ENCODE measurements at places on chromosomes 13 and 19. TPM values are rescaled to one million over a fixed set of nuclear protein-coding genes. Genes with fewer than 3 reads are reported as not detected.

Gene KEAP1
- total RNA-seq = 86.3 TPM

Gene ZNF738
- total RNA-seq = 2.7 TPM

Gene NRTN
- not detected for total RNA-seq

Gene LGI4
- total RNA-seq = 0.05 TPM

Gene ZIC2
- not detected for total RNA-seq

Gene IZUMO4
- 1.3 TPM for total RNA-seq

Gene ARRDC5
- total RNA-seq = not detected

Gene LAIR1
- not detected for total RNA-seq

Gene RASL11A
- 5.8 TPM for total RNA-seq

Gene CD177
- total RNA-seq = not detected

Gene KCNRG
- total RNA-seq = 3.0 TPM

Gene PEX11G
- total RNA-seq = 2.4 TPM

Gene SIGLEC12
- total RNA-seq = not detected

Gene RAB11B
- total RNA-seq = 44.8 TPM

Gene FGF22
- total RNA-seq = not detected

Gene SCAMP4
- 112 TPM for total RNA-seq

Gene FOSB
- total RNA-seq = 41.1 TPM

Gene ZNF221
- 10.6 TPM for total RNA-seq

Gene ETV2
- 1.2 TPM for total RNA-seq

Gene UPF3A
- total RNA-seq = 15.8 TPM

Gene IL12RB1
- total RNA-seq = not detected

Gene CPB2
- total RNA-seq = not detected

Gene LRRC8E
- 4.1 TPM for total RNA-seq

Gene JOSD2
- 45.0 TPM for total RNA-seq

Gene OR7C1
- total RNA-seq = not detected

Gene RFPL4A
- not detected for total RNA-seq

Gene TMEM238
- total RNA-seq = 0.19 TPM

Gene KLK14
- total RNA-seq = not detected

Gene GJB6
- total RNA-seq = not detected

Gene LILRA1
- total RNA-seq = not detected

Gene IFNL1
- not detected for total RNA-seq

Gene ZNF83
- 21.2 TPM for total RNA-seq

Gene GPC6
- total RNA-seq = 52.5 TPM

Gene ZNF497
- total RNA-seq = 0.29 TPM

Gene POSTN
- total RNA-seq = 186 TPM

Gene ZNF728
- total RNA-seq = 0.24 TPM

Gene FUT6
- not detected for total RNA-seq

Gene IGFL2
- total RNA-seq = not detected

Gene DIS3
- total RNA-seq = 25.9 TPM

Gene CEACAM4
- total RNA-seq = not detected

Gene PLPP2
- total RNA-seq = 8.0 TPM

Gene PRR36
- not detected for total RNA-seq

Gene C19orf81
- not detected for total RNA-seq

Gene SBK2
- not detected for total RNA-seq

Gene KIR2DL4
- not detected for total RNA-seq

Gene SERTM1
- total RNA-seq = not detected
